ENCODE measurements at places on chromosomes 4 and X.

GRCh38 chr4:36533944-36534343 is 252.5 kb downstream of the DTHD1 start:
- no peak for DNase-seq

GRCh38 chrX:120769576-120770341 is 105.9 kb downstream of the CT47B1 start:
- no peak for DNase-seq

DNA sequence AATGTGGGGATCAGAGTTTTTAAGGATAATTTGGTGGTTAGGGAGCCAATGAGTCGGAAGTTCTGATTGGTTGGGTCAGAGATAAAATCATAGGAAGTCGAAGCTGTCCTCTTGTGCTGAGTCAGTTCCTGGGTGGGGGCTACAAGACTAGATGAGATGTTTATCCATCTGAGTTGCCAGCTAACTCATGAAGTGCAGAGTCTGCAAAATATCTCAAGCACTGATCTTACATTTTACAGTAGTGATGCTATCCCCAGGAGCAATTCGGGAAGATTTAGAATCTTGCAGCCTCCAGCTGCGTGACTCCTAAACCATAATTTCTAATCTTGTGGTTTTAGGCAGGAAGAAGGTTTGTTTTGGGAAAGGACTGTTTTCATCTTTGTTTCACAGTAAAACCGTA is 565.8 kb upstream of the SPANXN1 start:
- DNase-seq, result no peak

GRCh38 chr4:2417765-2418649 is at the start of gene ZFYVE28:
Gene ZFYVE28 (minus strand): TSS chr4:2418645. CDS start chr4:2418323, 322 bp downstream.
- no peak for DNase-seq

DNA sequence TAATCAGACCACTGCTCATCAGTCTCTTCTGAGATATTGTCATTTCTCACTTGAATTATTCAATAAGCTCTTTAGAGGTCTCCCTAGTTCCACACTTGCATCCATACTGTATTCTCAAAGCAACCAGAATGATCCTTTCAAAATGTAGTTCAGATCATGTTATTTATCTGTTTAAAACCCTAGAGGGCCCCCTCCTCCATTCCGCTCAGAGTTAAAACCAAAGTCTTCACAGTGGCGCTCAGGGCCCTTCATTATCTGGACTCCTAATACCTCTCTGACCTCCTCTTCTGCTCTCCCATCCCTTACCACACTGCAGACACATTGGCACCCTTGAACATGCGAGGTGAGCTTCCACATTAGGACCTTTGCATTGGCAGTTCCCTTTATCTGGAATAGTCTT is 32.7 kb upstream of the HPGDS start:
- no peak for DNase-seq

- DNase-seq, result no peak
Measured at GRCh38 chrX:133546441-133546840, 131.2 kb upstream of the GPC4 start.

DNA sequence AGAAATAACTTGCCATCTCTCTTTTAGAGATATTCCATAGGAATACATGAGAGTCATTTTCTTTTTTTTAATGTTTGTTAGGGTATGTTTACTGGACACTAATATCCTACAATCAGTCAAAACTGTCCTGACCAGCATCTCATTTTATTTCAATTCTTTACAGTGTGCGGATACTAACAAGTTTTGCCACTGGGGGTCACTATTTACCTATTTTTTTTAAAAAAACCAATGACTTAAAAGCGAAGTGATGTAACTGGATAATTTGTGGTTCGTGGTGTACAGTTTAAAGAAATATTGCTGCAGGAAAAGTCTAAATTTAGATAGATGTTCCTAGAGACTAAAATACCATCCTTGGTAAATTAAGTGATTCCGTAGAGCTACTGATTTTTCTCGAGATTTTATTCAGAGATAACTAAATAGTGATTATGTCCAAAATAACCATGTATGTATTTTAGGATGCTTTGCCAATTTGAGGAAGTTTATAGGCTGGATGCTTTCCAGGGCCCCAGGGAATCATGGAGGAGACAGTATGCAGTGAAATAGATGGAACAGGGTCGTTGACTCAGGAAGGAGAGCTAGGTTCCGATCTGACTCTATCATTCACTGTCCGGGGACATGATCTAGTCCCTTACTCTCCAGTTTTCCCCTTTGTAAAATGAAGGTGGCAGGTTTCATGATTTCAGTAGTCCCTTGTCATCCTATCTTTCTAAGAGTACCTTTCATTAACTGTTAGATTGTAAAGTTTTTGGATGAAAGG is 34.0 kb upstream of the GNPDA2 start:
- no peak for DNase-seq

DNA sequence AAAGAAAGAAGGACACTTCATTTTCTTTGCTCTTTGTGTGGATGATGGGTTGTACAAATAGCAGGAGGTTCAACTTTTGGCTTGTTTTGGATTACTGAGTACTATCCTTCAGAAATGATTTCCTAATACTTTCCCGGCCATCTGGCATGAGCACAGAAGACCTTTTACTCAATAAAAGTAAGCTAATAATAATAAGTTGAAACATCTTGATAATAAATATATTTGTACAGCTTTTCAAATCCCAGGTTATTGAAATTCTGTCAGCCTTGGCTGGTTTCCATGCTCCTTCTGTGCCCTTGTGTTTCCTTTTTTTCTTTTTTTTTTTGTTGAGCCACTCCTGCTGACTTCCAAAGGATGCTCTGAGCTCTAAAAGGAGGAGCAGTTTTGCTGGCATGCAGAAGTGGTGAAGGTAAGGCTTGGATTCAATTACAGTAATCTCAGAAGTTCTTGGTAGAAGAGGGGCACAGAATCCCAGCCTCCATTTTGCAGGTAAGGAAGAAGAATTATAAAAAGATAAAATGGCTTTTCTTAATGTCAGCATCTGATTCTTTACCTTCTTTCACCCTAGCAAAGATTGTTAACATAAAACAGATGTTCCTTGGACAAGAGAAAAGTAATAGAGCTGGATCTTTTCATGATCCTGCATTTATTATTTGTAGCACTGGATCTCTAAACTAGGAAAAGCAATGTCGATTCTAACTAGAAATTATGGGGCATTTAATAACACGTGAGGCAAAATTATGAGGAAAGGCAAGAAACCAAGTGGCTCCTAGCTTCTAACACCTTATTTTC is 31.9 kb downstream of the REPS2 start:
- DNase-seq, result no peak

GRCh38 chr4:165079476-165079875 is 25.8 kb downstream of the TRIM75 start:
- DNase-seq, result no peak

DNA sequence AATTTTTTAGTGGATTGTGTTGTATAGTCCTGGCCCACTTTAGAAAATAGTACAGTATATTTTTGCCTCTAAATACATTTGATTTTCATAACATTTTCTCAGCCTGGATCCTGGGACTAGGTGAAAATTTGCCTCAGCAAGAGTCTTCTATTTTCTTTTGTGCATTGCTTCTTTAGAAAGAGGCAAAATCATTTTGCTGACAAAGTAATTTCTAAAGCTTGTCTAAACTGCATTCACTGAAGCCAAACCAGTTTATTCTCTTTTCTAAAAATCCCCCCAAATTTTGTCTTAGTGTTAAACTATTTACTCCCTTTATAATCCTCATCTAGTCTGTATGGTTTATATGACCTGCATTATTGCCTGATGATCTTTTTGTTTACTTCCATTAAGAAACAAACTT is 326.3 kb downstream of the C4orf33 start:
- no peak for DNase-seq

- no peak for DNase-seq
Measured at GRCh38 chr4:120867506-120867905, 55.0 kb downstream of the PRDM5 start.

GRCh38 chrX:57929373-57929772 is 19.1 kb upstream of the ZXDA start:
- DNase-seq, result no peak

DNA sequence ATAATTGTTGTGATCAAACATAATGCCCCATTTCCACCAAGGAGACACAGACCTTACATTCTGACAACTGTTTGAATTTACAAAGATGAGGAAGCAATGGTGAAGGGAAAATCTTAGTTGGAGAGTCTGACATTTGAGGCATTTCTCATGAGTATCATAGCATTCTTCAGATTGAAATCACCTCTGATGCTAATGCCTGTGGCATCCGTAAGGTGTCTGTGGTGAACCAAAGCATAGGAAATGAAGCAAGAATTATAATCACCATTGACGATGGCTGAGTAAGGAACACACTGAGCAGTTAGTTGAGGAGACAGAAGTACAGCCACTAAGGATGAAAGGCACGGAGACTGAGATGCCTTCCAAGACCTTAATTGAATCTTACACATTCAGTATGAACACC is 575.7 kb downstream of the TRIML1 start:
- no peak for DNase-seq

DNA sequence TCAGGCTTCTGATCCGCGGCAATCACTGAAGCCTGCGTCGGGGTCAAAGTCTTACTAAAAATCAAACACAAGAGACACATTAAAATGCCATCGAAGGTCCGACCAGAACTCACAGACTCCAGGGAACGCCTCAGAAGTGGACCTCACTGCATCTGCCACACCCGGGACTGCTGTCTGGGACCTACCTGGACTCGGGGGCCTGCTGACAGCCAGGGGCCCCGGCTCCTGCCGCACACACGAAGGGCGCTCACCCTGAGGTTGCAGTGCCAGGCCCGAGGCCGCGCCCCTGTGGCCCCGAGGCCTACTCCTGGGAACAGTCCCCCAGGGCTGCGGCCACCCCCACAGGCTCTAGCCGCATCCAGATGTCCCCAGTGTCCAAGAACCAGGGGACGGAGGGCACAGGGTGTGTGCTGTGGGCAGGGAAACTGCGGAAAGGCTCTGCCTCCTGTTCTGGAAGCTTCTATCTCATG is 7.4 kb downstream of the CTBP1 start:
- no peak for DNase-seq

GRCh38 chrX:48939524-48940228 is 17.7 kb downstream of the OTUD5 start:
- no peak for DNase-seq

- DNase-seq, result no peak
Measured at GRCh38 chr4:165312506-165312905, 15.0 kb upstream of the MSMO1 start.

DNA sequence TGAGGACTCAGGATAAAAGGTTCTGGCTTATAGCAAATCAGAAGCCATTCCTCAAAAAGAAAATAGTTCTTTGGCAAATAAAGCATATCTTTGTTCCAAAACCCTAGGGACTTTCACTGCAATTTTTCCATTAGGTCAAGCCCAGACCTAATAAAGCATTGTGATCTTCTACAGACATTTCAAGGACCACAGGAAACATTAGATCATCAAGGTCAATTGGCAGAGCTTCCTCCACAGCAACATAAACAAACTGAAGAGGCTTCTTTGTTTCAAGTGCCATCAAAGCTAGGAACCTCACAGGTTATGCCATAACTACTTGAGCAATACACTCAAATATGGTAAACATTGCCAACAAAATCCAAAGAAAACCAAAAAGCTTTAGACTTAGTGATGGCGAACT is 144.9 kb downstream of the ANXA5 start:
- no peak for DNase-seq

DNA sequence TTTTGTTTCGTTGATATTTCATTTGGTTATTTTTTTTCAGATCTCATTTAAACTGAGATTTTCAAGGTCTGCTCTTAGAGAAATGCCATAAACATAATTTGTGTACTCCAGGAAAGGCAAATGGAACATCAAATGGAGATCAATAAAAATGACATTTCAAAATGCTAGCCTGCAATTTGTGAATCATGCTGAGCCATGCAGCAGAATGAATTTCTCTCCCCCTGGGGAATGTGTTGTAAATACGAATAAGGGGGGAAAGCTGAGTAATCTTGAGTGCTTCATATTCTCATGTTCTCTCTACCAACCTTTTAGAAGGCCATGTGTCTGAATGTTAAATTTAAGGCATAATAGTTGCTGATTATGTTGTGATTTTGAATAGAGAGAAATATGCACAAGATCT is 7.8 kb downstream of the ZCCHC4 start:
- DNase-seq, result no peak

DNA sequence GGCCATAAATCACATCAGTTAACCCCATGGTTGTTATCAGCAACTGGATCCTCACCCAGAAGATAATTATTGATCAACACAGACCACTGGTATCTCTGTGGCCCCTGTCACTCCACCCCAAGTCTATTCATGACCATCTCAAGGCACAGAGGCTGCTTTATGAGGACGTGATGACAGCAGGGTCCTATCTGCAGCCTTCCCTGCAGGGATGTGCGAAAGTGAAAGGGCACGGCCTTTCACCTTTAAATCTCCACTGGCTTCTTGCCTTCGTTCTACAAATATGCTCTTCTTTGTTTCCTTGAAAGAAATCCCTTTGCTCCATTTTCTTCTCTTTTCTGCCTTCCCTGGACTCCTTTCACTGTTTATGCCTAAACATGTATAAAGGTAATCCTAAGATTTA is 170.6 kb upstream of the EDNRA start:
- no peak for DNase-seq

- no peak for DNase-seq
Measured at GRCh38 chrX:19579485-19579884, 64.2 kb upstream of the MAP3K15 start.

DNA sequence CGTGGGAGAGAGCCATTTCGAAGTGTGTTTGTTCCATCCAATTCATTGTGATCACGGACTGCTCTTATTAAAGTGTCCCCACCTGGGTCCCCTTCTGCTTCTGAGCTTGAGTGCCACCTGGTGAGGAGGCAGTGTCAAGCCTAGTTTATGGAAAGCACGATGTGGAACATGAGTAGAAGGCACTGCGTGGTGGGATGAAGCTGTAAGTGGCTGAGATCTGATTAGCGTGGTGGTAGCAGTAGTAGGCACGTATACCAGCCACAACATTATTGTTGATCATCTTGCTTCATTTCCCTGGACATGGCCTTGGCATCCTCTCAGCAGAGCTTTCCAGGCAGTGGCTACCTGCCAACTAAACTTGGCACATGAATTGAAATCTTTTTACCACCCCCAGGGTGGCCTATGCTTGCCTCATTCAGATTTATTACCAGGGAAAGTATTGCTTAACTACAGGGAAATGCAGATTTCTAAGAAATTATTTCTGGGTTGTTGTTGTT is 46.4 kb downstream of the GPAT3 start:
- DNase-seq, result no peak

GRCh38 chr4:124435274-124435950 is 277.1 kb downstream of the ANKRD50 start:
- no peak for DNase-seq

DNA sequence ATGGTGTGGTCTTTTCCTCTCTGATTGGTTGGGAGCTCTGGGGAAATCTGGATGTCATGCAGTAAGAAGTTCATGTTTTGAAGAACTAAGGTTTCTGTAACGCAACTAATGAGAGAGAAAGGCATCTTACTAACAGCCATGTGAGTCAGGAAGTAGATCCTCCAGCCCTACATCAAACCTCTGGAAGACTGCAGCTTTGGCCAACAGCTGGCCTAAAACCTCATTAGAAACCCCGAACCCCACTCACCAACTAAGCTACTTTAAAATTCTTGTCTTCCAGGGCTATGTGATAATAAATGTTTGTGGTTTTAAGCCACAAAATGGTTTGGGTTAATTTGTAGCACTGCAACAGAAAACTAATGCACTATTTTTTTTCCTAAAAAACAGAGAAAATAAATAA is 549.0 kb upstream of the GRID2 start:
- DNase-seq, result no peak
